ENCODE measurements at places on chromosomes 4 and X.

DNA sequence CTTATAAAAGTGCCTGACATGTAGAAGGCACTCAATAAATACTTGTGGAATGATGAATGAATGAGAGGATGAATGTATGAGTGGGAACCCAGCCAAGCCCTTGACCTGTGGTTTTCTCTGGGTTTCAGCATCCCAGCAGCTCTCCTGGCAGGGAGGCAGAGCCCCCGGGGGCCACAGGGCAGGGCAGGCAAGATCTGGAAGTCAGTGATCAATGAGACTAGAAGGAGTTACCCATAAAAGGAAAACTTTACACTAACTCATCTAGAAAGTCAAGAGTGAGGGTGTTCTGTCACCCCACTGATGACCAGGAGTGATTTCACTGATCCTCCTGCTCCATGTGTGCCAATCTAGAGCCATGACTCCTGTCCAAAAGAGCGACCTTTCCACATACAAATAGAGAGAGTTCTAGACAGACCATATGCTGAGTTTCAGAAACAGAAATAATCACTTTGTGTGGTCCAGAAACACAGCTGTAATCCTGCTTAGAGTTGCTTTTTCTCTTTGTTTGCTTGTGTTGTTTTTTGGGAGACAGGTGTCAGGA is 37.4 kb downstream of the MGARP start:
- no peak for DNase-seq

DNA sequence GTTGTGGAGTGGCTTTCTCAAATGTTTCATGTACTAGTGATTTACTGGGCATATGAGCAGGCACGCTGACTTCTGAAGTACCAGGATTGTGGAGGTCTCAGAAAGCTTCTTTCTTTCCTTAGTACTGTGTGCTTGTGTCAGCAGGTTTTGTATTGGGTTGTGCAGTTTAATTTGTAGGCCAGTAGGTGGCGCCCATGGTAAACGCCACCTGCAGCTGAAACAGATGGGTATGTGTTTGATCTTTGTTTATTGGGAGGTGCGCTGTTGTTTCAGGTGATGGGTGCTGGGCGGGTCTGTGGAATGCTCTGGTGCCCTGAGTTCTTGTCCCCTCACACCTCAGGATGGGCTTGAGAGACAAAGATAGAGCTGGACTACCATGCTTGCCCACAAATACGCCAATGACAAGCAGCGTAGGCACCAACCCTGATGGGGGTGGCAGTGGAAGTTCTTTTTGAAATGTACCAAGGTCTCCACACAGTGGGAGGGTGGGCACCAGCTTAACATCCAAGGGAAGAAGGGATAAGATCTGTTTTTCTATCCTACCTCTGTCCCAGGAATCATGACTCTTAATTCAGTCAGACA is 141.5 kb downstream of the RPS6KA6 start:
- DNase-seq = peak; percentile 22

DNA sequence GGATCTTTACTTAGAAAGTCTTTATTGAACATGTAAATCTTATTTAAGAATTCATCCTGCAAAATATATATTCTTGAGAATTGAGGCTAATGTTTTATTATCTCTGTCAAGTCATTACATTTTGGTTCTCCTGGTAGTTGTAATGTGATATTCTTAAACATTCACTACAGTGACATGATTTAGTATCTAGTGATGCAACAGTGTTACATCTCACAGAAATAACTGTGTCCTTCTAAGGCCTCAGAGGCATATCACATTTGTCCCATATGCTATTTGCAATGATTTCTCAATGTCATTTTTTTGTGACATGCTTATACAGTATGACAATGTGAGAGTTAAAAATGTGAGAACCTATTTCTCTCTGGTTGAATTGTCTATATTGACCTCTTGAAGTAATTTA is 34.1 kb downstream of the PRRG1 start:
- no peak for DNase-seq

DNA sequence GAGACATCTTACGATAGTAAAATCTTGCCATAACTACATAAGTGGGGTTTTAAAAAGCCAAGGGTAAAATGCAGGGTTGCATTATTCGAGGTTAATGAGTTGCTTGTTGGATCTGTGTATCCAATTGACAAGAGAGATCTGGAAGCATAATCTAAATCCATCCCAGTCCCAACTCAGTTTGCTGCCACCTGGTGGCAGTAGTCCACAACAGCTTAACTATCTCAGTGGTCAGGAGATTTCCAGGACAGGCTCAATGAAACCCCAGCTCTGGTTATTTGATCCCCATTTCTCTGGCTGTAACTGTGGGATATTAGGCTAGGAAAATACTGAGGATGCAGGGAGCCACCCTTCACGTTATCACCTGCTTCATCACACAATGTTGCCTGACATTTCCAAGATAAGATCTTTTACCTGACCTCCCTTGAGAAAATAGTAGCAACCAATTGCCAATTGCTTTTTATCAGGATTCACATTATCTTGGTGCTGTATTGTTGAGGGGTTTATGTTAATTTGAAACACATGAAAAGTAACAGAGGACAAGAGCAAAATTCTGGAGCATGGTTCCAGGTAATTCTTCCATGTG is 88.2 kb upstream of the TNIP3 start:
- peak; percentile 38 for DNase-seq

DNA sequence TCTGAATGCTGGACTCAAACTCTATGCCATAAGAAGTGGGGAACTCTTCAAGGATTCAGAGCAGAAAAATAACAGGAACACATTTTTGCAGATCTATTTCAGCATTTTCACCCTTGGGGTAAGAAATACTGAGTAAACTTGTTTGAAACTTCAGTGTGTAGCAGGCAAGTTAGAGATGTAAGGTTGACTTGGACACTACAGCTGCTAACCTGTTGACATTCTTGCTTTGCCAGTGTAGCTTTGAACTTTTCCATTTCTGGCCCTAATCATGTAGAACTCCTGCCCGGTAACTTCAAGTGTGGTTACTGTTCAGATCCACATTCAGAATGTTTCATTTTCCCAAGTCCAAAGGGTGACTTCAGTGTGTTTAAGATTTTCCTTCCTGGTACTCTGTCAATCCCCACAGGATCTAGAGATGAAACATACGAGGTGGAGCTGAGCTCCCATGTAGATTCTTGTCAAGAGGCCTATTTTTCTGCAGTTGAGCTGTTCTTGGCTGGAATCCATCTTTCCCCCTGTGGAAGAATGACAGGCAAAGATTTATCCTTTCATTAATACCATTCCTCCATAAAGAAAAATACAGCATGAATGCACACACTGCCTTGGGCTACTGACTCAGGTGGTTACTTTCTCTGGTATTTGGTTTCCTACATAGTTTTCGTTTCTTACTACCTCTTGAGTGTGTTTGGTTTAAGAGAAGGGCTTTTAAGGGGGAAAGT is 34.1 kb downstream of the FHDC1 start:
- no peak for DNase-seq

DNA sequence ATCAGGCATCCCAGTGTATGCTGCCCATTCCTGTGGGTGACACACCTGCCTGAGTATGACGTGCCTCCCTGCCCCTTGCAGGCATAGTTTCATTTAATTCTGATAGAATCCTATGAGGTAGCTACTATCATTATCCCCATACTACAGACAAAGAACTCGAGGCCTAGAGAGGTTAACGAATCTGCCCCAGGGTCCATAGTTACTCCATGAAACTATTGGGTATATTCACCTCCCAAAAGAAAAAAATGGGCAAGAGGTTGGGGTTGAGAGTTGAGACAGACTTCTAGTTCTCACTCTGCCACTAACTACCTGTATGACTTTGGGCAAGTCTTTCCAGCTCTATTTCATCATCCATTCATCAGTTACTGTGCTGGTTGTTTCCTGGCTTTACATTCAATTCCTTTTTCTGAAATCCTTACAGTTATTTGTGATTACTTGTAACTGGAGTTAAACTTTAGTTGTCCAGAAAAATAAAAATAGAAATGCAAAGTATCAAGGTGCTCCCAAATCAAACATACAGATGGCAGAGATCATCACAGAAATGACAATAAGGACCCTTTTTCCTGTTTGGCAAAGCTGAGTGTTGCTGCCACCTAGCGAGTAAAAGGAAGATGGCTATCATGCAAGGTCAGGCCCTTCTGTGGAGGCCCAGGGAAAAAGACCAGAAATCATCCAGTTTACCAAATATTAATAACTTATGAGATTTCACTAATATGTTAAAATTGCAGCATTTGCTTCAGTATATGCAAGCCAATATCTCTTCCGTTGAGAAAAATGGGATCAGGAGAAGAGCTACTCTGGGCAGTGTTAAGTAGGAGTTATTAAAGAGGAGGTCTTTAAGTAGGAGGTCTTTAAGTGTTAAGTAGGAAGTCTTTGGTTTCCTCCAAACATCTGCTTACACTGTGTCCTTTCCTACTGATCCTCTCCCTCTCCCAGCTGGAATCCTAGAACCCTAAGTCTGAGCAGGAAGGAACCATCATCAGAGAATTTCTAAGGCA is 17.1 kb upstream of the MAP7D3 start:
- no peak for DNase-seq

DNA sequence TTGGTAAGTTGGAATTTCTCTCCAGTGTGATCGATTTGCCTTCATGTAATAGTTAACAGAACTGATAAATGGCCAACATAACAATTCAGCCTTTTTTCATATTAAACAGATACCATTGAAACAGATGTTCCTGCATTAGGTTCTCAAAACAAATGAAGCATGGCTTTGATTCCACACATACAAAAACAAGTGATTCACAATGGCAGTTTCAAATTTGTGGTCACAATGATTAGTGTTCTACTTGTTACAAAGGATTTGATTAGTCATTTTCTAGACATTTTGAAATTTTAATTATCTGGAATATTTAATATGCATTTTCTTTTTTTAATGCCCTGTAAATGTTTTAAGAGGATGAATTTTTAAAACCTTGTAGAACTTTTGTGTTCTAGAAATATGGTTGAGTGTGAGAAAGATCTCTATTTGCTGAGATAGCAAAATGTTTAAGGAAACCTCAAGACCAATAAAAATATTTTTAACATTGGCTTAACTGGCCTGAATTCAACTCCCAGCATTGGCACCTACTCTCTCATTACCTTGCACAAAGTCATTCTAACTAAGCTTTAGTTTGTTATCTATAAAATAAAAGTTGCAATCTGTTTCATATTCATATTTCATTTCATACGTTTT is 18.9 kb upstream of the GLRA3 start:
- no peak for DNase-seq

GRCh38 chrX:153802513-153803045 is 8.1 kb downstream of the SSR4 start:
- no peak for DNase-seq

- no peak for DNase-seq
Observed at GRCh38 chr4:171814545-171814944, 1.3 kb downstream of the GALNTL6 start.

- no peak for DNase-seq
Observed at GRCh38 chr4:85302756-85303155, 172.2 kb upstream of the ARHGAP24 start.

DNA sequence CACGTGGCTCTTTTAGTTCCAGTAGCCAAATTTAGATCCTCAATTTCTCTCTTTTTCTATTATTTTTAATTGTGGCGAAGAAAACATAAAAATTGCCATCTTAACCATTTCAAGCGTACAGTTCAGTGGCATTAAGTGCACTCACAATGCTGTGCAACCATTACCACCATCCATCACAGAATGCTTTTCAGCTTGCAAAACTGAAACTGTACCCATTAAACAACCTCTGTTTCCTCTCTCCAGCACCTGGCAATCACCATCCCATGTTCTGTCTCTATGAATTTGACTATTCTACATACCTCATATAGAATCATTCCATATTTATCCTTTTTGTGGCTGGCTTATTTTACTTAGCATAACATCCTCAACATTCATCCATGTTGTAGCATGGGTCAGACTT is 74.9 kb downstream of the METTL14 start:
- DNase-seq = no peak

DNA sequence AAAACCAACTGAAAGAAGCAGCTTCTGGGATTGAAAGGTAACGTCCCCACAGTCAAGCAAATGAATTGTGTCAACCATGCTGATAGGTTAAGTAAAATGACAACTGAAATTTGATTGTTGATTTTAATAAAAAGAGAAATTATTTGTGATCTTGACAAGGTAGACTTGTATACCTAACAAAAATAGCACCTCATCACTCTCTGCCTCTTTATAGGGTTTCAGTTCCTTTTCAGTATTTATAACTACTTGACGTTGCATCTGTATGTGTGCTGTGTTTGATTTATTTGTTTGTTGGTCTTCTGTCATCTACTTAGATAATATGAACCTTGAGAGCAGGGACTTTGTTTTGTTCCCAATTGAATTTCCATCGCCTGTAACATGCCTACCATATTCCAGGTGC is 7.9 kb upstream of the PPP3CA start:
- no peak for DNase-seq

All from naive thymus-derived CD4-positive, alpha-beta T cell (primary cell).